Cardiac ventricle fibroblast (primary cell): ENCODE measurements at places on chromosomes 6 and 20. TPM values are rescaled to one million over a fixed set of nuclear protein-coding genes. Genes with fewer than 3 reads are reported as not detected.

LY6G6F gene
- total RNA-seq, result not detected in 2 replicates

CDH4 gene
- total RNA-seq, result not detected in 2 replicates

NRSN1 gene
- total RNA-seq, result not detected in 2 replicates

ZBTB2 gene
- total RNA-seq, result 6.6 and 8.4 TPM in 2 replicates

SPATS1 gene
- total RNA-seq, result not detected in 2 replicates

RAB32 gene
- total RNA-seq, result 28.5 and 34.8 TPM in 2 replicates

SIRPD gene
- total RNA-seq, result not detected in 2 replicates

RSPH4A gene
- total RNA-seq, result not detected in 2 replicates

SLC22A7 gene
- total RNA-seq, result not detected in 2 replicates

MAS1 gene
- 0.05 and 0.25 TPM in 2 replicates for total RNA-seq

C20orf202 gene
- total RNA-seq, result not detected in 2 replicates

TUBB2B gene
- not detected in 2 replicates for total RNA-seq

PCSK2 gene
- not detected in 2 replicates for total RNA-seq

ANGPT4 gene
- total RNA-seq, result 0.05 and 0.06 TPM in 2 replicates

HLA-DQB1 gene
- total RNA-seq, result not detected in 2 replicates

CST2 gene
- not detected in 2 replicates for total RNA-seq

IFNGR1 gene
- total RNA-seq, result 86.3 and 88.7 TPM in 2 replicates

TREM1 gene
- 1.7 and 2.1 TPM in 2 replicates for total RNA-seq

POLR1H gene
- total RNA-seq, result 26.8 and 27.9 TPM in 2 replicates
